ENCODE measurements at places on chromosomes 7 and 10. TPM values are rescaled to one million over a fixed set of nuclear protein-coding genes. Genes with fewer than 3 reads are reported as not detected.

DNA sequence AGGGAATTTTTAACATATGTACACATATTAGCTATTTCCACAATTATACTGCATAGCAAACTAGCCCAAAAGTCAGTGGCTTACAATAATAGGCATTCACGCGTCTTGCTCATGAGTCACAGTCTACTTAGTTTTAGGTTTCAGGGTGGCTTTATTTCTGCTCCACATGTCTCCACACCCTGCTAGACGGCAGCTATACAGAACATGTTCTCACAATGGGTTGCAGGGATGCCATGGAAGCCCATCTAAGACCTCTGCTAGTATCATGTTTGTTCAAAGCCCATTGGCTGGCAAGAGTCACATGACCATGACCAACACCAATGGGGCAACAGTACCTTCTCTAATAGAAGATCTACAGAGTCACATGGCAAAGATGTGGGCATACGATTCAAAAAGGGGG, 96.3 kb upstream of the NEBL start:
- DNase-seq = no peak

- no peak for DNase-seq
Observed at GRCh38 chr7:51158211-51158610, 158.4 kb downstream of the COBL start.

GRCh38 chr10:103510791-103511752, 17.6 kb downstream of the NEURL1 start:
- DNase-seq = no peak

DNA sequence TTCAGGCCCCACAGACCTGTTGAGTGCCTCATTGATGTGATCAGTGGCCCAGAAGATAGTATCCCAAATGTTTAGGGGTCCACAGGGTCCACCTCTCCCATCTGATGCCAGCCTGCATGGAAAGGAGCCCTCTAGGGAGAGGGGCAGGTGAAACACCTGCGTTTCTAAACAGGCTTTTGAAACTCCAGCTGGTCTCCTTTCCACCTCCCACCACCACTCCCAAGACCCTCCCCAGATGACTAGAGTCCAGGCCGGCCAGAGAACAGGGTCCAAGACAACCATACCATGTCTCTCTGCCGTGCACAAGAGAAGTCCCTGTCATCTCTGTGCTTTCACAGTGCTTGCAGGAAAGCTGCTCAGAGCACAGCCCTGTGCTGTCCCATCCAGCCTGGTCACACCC, 105.0 kb upstream of the NANOS1 start:
- no peak for DNase-seq

GRCh38 chr10:115026056-115026745, 67.0 kb upstream of the ATRNL1 start:
- no peak for DNase-seq

PTF1A gene
- total RNA-seq = not detected

DNA sequence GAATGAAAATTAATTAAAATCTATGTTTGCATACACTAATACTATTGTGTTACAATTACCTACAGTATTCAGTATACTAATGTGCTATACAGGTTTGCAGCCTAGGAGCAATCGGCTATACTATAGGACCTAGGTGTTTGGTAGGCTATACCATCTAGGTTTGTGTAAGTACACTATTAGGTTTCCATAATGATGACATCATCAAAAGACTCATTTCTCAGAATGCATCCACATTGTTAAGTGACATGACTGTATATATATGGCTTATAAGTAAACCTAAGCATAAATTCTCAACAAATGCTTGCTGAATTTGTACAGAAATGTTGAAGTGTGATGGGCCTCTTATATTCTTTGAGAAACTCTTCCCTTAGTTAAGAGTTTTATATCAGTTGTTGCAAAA, 206.5 kb upstream of the ZWINT start:
- no peak for DNase-seq

WAPL gene
- total RNA-seq = 54.0 TPM

STK17A gene
- 7.1 TPM for total RNA-seq

- no peak for DNase-seq
Observed at GRCh38 chr7:10268034-10268433, 705.6 kb upstream of the PHF14 start.

DNA sequence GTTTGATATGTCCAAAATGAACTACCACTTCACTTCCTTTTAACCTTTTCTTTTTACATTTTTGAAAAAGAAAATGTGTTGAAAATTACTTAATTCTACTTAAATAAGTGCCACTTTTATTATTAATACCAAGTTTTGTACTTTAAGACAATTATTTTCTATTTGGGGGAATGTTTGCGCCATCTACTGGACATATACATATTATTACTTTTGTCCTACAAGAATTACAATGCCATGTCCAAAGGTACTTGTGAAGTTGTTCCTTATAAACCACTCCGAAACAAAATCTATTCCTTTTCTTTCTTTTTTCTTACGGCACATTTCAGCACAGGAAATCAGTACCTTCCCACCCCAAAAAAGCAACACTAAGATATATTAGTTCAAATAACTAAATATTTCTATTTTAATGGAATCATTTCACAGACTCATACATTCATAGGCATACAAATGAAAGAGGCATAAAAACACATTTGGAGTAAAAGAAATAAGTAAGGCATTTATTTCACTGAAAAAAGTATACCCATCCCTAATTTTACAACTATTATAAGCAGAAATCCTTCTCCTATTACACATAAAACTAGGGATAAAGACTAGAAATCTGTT, 169.9 kb downstream of the RNF133 start:
- DNase-seq = no peak

PON3 gene
- total RNA-seq = not detected

NODAL gene
- total RNA-seq = not detected

GPC2 gene
- total RNA-seq = 106 TPM

C10orf71 gene
- not detected for total RNA-seq

SAP25 gene
- total RNA-seq = 3.4 TPM

- DNase-seq = no peak
Observed at GRCh38 chr7:106518967-106519366, 142.0 kb downstream of the CCDC71L start.

DNA sequence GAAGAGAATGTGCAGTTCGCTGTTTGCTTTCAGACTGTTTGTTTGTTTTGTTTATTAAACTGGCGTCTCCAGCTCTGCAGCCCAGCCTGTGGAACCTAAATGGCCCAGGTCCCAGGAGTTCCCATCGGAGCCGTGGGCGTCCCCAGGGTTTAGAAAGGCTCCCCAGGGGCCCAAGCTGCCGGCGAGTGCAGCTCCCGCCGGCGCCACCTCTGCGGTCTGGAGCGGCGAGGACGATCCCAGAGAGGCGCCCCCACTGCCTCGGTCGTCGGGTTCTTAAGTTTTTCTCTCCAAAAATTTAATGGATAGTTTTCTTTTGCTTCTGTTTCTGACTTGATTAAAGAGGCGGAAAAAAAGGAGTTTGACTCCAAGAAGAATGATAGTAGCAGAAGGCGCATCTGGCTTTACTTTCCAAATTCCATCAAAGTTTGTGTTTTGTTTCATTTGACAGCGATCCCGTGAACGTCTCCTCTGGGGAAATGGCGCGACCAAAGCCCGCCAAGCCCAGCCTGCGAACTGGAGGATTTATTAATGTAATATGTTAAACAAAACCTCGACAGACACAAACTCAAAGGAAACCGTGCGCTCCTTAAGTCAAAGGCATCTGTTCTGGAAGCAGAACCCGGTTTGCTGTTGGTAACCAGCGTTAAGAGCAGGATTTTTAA, 718 bp upstream of the FZD1 start:
- DNase-seq = peak; percentile 24

GRCh38 chr7:155984609-155985405, 172.5 kb upstream of the SHH start:
- no peak for DNase-seq

GRCh38 chr10:132881186-132881920, 61.0 kb downstream of the CFAP46 start:
- no peak for DNase-seq

All from neural crest cell (in vitro differentiated cells).